ENCODE measurements at places on chromosomes 5 and 9. TPM values are rescaled to one million over a fixed set of nuclear protein-coding genes. Genes with fewer than 3 reads are reported as not detected.

The C1QTNF2 gene
- total RNA-seq: not detected

The TDRD7 gene
- total RNA-seq: 6.3 TPM

The HINT1 gene
- 280 TPM for total RNA-seq

The LECT2 gene
- total RNA-seq: not detected

The LURAP1L gene
- not detected for total RNA-seq

The DIPK1B gene
- 1.5 TPM for total RNA-seq

DNA sequence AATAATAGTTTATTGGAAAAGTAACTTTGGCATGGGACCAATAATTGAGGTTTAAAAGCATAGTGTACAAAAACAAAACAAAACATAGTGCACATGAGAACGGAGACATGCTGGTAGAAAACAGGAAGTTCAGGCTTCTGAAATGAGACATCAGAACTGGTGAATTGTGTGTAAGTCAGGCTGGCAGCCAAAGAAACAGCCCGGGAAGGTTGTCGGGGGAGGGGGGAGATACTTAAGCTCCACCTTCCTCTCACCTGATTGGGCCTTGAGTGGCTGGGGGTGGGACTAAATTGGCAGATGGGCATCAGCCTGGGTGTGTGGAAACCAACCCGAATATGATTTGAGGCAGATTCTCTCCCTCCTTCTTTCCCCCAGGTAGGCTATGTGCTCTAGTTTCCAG lies 256.3 kb downstream of the SMARCA2 start:
- peaks cover 2% of the 10 kb centered on the region for H3K27me3 ChIP-seq
- H3K4me1 ChIP-seq: no peaks in the 10 kb centered on the region
- H3K4me3 ChIP-seq: no peak overlapping the region
- DNase-seq: no peak

- H3K4me1 ChIP-seq: peaks cover 8% of the 10 kb centered on the region
- H3K4me3 ChIP-seq: no peak overlapping the region
- H3K36me3 ChIP-seq: no peaks in the 10 kb centered on the region
- DNase-seq: no peak
These were observed 33.8 kb upstream of the CAST start for GRCh38 chr5:96628406-96628805.

DNA sequence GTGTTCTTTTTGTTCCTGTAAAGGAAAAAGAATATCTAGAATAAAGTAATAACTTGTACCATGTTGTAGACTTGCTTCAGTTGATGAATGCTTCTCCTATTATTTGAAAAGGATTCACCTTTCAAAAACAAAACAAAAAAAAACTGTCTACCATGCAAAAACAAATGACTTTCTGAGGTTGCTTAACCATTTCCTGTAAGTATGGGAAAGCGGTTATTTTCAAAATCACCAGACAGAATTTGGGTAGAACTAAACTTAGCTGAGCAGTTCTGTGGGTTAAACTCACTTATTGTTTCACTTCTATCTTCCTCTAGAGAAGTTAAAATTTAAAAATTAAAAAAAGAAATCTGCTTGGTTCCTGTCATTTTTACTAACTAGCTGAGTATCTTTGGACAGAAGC lies 25.2 kb downstream of the LNPEP start:
- DNase-seq: peak; percentile 79
- H3K27me3 ChIP-seq: no peaks in the 10 kb centered on the region
- H3K27ac ChIP-seq: peak overlapping the region; percentile 66
- H3K4me3 ChIP-seq: peak overlapping the region; percentile 57
- peaks cover 23% of the 10 kb centered on the region for H3K36me3 ChIP-seq

DNA sequence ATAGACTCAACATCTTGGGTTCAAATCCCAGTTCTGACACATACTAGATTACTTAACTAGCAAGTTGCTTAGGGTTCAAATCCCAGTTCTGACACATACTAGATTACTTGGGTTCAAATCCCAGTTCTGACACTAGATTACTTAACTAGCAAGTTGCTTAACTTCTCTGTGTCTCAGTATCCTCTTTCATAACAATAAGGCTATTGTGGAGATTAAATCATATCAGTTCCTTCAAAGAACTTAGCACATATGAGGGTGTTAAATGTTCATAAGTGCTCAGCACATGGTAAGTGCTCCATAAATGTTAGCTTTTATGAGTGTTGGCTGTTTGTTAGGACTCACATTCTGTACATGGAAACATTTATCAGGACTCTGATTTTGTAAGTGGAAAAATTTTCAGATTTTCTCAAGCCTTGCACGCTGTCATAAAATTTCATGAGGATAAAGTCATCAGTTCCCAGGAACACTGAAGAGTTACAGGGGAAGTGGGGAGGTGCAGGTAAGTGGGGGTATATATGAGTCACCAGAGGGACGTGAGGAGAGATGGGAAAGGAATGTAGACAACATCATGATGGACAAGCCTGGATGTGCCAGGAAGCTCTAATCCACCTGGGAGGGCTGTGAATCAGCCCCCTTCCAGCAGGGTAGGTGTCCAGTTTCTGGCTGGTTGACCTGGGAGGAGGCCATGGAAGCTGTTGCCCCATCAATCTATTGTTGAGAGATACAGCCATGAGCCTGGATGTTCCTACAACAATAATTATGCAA lies 532.2 kb upstream of the WWC1 start:
- H3K4me3 ChIP-seq: no peak overlapping the region
- H3K4me1 ChIP-seq: no peaks in the 10 kb centered on the region
- no peak overlapping the region for H3K27ac ChIP-seq
- DNase-seq: no peak

- no peaks in the 10 kb centered on the region for H3K36me3 ChIP-seq
- H3K27ac ChIP-seq: no peak overlapping the region
- DNase-seq: no peak
- H3K4me3 ChIP-seq: no peak overlapping the region
- H3K27me3 ChIP-seq: no peaks in the 10 kb centered on the region
These were observed 102.8 kb downstream of the PLK2 start for GRCh38 chr5:58357121-58357520.

DNA sequence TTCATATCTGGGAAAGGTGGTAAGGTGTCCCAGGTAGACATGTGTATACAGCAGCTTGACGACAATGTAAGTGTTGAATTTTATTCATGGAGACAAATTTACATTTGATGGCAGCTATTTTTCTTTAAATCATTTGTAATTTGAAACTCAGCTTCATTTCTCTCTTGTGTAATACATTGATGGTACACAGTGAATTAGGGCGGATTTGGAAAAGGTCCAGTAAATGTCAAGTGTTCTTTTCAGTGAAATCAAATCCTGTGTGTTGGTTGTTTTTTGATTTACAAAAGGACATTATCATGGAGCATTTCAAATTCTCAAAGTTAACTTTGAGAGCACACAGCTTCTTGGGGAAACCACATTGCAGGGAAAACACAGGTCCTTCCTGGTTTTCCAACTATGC lies 30.0 kb upstream of the PCSK1 start:
- no peak for DNase-seq
- no peak overlapping the region for H3K27ac ChIP-seq
- no peaks in the 10 kb centered on the region for H3K4me1 ChIP-seq
- no peak overlapping the region for H3K4me3 ChIP-seq
- H3K27me3 ChIP-seq: peaks cover 19% of the 10 kb centered on the region

- DNase-seq: no peak
- H3K4me1 ChIP-seq: peaks cover 8% of the 10 kb centered on the region
- H3K36me3 ChIP-seq: peaks cover 40% of the 10 kb centered on the region
These were observed 6.2 kb downstream of the RMND5B start for GRCh38 chr5:178136990-178137389.

DNA sequence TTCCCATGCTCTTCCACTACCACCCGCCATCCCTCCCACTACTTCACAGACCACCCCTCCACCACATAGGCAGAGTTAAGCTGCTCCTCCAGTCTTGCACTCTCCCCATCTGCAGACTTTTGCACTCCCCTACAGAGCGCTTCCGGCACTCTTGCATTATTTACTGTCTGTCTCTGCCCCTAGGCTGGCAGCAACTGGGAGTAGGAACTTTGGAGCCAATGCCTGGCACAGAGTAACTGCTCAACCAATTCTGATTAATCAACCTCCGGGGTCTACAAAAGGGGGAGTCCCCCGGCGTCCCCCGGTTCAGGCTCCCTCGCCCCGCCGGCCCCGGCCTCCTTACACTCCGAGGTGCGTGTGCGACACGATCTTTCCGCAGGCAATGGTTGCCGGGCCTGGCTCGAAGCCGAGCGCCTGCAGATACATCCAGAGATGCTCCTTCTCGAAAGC lies 498 bp downstream of the HAUS6 start:
- DNase-seq: peak; percentile 83
- peaks cover 22% of the 10 kb centered on the region for H3K36me3 ChIP-seq
- H3K4me1 ChIP-seq: peaks cover 24% of the 10 kb centered on the region
- peak overlapping the region; percentile 93 for H3K27ac ChIP-seq

GRCh38 chr5:119022017-119022745 lies 33.8 kb upstream of the DTWD2 start:
- H3K27me3 ChIP-seq: peaks cover 2% of the 10 kb centered on the region
- H3K4me3 ChIP-seq: no peak overlapping the region
- H3K36me3 ChIP-seq: no peaks in the 10 kb centered on the region

- no peaks in the 10 kb centered on the region for H3K27me3 ChIP-seq
- H3K27ac ChIP-seq: no peak overlapping the region
- no peak overlapping the region for H3K4me3 ChIP-seq
- no peaks in the 10 kb centered on the region for H3K4me1 ChIP-seq
- H3K36me3 ChIP-seq: no peaks in the 10 kb centered on the region
These were observed 559.8 kb downstream of the HINT1 start for GRCh38 chr5:130605234-130605633.

DNA sequence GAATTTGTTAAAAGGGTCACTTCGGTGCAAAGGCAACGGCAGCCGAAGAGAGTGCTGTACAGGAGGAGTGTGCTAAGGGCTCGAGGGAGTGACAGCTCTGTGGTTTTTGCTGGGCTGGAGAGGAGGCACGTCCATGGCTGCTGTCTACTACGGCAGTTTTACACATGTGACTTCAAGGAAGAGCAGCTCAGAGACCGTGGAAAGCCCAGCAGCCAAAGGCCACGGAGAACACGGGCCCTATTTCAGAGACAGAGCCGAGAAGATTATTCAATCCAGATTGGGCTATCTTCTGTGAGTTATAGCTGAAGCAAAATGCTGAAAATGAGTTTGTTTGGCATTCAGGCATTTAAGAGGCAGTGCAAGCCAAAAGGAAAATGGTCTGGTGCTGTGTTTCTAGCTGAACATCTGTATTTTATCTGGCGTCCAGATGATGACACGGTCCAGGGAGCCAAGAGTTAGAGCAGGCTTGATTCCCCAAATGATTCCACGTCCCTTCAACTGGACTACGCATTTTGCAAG lies 96.4 kb downstream of the RFK start:
- no peak for DNase-seq
- H3K27me3 ChIP-seq: peaks cover 2% of the 10 kb centered on the region
- H3K4me1 ChIP-seq: peaks cover 6% of the 10 kb centered on the region
- no peaks in the 10 kb centered on the region for H3K36me3 ChIP-seq
- H3K4me3 ChIP-seq: no peak overlapping the region

DNA sequence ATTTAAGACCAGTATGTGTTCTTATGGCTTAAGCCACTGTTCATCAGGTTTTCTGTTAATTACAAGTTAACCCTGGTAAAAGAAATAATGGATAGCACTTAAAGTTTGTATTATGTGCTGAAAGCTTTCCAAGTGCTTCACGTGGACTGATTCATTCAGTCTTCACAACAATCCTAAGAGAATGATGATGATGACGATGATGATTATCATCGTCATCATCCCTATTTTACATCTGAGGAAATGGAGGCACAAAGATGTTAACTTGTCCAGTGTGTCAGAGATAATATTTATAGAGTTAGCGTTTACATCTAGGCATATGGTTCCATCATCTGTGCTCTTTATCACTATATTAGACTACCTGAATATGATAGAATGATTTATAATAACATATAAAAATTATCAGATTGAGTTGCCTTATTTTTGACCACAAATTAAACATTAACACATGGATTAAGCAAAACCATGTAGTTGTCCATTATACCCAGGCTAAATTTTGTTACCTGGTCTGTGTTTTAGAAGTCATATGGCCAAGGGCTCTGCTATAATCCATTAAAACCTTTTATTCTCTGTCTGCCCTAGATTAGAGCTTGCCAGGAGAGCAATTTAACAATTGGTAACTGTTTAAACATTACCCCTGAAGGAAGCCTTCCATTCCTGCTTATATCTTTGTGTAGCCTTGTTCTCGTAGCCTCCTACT lies 102.3 kb upstream of the MAP3K1 start:
- peaks cover 2% of the 10 kb centered on the region for H3K36me3 ChIP-seq
- no peak overlapping the region for H3K4me3 ChIP-seq
- no peak overlapping the region for H3K27ac ChIP-seq

DNA sequence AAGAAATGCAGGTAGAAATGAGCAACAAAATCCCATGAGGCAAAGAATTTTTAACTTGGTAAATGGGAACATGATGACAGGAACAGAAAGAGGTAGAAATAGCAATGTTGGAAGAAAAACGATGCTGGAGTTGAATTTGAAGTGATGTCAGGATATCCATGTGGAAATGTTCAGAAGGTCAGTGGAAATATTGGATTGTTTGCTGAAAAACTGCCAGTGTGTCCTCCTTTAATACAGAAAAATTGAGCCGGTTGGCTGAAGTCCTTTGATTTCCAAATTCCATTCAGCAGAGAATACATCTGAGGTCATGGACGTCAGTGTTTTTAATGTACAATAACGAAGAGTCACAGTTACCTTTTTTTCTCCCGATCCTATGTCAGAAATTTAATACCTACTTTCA lies 110.0 kb upstream of the DMAC1 start:
- no peak for DNase-seq
- H3K27ac ChIP-seq: no peak overlapping the region
- no peaks in the 10 kb centered on the region for H3K36me3 ChIP-seq
- no peak overlapping the region for H3K4me3 ChIP-seq
- peaks cover 3% of the 10 kb centered on the region for H3K4me1 ChIP-seq

GRCh38 chr9:35028341-35028740 lies 38.8 kb downstream of the DNAJB5 start:
- H3K27me3 ChIP-seq: no peaks in the 10 kb centered on the region
- no peak overlapping the region for H3K27ac ChIP-seq
- peaks cover 5% of the 10 kb centered on the region for H3K36me3 ChIP-seq
- H3K4me3 ChIP-seq: no peak overlapping the region
- H3K4me1 ChIP-seq: peaks cover 19% of the 10 kb centered on the region

DNA sequence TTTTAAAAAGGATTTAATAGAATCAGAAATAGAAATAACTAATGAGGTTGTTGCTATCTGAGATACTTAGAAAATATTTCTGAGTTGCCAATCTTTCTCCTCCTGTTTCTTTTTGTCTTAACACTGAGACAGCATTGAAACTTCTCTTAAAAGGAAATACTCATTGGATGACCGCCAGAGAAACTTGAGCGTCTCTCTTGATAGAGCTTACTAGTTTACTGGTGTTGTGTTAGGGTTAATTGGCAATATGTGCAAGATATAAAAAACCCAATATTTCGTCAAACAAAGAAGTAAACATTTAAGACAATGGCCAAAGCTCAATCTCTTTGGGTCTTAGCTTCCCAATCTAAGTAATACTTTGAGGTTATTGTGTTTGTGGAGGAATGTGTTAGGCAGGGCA lies 176.4 kb upstream of the CHD1 start:
- H3K27me3 ChIP-seq: peaks cover 8% of the 10 kb centered on the region
- no peaks in the 10 kb centered on the region for H3K36me3 ChIP-seq
- no peak for DNase-seq
- H3K27ac ChIP-seq: no peak overlapping the region
- H3K4me1 ChIP-seq: no peaks in the 10 kb centered on the region

All from activated CD4-positive, alpha-beta T cell treated with anti-CD3 and anti-CD28 coated beads, Interleukin-2, amount 10 ng/mL, durations not matched to agents 24 days and 14 days (primary cell).